ENCODE measurements at places on chromosomes 7 and 10.
A peak's percentile ranks its signal among the peaks of the same experiment; 100 is the strongest.

GRCh38 chr7:106346678-106347217, 62.0 kb upstream of the NAMPT start:
- DNase-seq, result peak; percentile 96

DNA sequence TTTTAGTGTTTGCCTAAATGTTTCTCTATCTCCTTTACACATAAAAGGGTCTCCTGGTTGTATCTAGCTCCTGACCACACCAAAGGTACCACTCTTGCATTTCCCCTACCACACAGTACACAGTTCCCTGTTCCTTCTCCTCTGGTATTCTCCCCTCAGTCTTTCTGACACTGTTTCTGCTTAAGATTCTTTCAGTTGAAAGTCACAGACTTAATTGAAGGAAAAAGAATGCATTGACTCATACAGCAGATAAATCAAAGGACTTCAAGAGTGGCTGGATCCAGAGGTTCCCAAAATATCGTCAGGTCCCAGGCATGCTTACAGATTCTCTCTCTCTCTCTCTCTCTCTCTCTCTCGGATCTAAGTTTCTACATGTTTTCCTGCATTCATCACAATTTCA, 185.6 kb upstream of the LRGUK start:
- DNase-seq, result no peak

DNA sequence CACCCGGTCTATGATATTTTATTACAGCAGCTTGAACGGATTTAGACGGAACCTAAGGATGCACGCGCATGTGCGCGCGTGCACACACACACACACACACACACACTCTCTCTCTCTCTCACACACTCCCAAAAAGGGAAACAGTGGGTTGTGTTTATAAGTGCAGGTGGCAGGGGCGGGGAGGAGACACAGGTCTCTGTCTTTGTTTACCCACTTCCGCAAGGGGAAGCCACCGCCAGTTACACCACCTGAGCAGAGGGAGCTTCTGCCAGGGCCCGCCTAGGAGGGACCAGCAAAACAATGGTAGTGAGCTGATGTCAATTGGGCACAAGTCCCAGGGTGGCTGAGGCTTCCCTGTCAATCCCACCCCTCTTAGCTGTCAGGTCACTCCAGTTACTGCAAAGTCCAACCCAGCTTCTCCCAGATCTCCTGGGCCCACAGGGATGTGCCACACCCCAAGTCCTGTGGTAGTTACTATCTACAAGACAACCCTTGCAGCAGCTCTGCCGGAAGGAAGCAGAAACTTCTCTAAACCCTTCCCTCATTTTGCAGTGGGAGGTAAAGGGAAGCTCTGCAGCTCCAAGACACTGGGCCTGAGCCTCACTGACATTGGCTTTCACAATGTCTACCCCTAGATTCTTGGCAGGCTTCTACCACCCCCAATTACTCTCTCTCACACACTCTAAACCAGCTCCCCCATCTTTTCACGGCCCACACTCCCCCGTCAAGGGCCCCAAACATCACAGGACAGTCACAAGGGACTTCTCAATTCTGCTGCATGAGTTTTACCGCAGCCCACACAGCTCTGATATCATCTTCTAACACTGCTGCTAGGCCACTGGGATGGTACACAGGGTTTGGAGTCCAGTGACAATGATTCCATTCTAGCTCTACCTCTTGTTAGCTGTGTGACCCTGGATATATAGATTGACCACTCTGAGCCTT, 17.6 kb downstream of the ANXA11 start:
- peak; percentile 80 for DNase-seq

- no peak for DNase-seq
Measured at GRCh38 chr10:130894471-130894870, 417.1 kb downstream of the TCERG1L start.

- peak; percentile 26 for DNase-seq
Measured at GRCh38 chr10:68330852-68331454, 911 bp upstream of the HNRNPH3 start.

GRCh38 chr10:18178854-18179483, 38.7 kb downstream of the CACNB2 start:
- no peak for DNase-seq

DNA sequence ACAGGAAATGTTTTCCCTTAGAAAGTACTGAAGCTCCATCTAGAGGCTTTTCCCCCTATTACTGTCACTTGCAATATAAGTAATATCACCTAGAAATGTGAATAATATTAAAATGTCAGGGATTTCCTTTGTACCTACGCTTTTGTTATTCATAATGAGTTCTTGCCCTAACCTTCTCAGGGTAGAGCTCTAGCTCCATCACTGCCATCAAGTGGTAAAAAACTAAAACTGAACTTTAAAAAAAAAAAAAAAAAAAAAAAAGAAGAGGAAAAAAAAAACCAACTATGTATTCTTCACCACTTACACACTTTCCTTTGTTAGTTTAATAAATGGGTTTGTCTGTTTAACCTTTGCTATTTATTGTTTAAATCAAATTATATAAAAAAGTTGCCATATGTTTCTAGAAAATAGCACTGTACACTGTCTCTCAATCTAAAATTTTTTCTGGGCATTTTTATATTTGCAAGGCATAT, 49.9 kb downstream of the DNAJC1 start:
- DNase-seq, result peak; percentile 43

DNA sequence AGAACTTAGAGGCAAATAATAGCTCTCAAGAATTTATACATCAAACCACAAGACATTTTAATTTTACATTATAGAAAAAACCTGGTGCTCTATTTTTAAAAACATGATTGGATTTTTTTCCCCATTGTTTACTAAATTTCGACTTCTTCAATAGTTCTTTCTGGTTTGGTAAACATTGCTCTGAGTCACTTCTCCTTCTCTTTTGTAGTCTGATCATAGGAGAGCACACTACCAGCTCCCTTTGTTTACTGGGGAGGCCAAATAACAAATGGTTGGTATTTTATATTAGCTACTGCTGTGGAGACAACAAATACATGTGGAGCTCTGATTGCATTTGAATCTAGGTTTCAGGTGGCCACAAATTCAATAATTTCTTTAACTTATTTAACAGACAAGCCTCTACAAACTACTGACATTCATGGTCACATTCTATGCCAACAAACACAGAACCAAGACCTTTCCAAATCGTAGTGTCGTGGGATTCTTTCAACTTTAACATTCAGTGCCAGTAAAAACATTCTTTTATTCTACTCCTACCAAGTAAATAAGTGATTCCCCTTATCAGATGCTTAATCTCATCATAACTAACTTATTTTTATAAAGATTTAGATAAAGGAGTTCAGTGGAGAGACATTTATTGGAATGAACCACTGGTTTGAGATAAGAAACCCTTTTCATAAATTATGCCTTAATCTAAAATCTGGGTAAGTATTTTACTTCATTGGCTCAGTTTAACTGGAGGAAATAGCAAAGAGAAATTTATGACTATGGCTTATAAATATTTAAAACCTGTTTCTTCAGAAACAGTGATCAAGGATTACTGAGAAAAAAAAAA, 17.7 kb upstream of the FXYD4 start:
- no peak for DNase-seq

DNA sequence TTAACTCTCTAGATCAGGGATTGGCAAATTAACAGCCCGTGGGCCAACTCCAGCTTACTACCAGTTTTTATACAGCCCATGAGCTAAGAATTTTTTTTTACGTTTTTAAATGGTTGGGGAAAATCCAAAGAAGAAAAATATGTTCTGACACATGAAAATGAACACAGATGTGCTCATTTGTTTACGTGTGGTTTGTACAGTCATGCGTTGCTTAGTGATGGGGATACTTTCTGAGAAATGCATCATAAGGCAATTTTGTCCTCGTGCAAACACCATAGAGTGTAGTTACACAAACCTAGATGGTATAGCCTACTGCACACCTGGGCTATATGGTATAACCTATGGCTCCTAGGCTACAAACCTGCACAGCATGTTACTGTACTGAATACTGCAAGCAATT, 8.3 kb upstream of the SMKR1 start:
- DNase-seq, result peak; percentile 74

DNA sequence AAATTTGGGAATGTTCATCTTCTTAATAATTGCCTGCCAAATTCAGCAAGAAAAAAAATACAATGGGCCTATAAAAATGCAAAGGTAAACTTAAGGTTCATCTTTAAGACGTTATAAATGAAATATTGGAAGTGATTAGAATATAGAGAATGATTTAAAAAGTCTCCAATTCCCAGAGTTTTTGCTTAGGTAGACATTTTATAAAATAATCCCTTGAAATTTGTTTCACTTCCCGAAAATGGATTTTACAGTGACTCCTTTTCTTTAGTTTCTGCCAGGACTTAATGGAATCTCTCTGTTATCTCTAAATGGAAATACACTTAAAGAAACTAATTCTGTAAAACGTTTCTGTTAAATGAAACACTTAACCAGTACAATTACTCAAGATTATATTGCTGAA, 544.2 kb upstream of the TEX47 start:
- no peak for DNase-seq

- peak; percentile 71 for DNase-seq
Measured at GRCh38 chr7:132655131-132655727, 79.0 kb upstream of the PLXNA4 start.

- DNase-seq, result peak; percentile 62
Measured at GRCh38 chr10:96370584-96371157, 11.9 kb upstream of the OPALIN start.

DNA sequence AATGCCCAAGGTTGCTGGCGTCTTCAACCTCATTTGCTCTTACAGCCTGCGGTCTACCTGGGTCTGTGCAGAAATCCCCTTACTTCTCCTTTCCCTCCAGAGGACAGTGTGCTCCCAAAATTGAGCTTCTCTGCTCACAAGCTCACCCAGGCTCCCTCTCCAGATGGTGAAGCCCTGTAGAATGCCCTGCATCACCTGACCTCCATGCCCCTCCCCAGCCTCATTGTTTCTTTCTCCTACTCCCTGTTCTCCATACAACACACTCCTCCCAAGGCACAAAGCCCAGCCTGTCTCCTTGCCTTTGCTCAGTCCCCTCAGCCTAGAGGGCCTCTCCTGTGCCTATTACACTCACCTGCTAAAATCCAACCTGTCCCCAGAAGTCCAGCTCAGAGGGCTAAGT, 3.5 kb downstream of the CRHR2 start:
- DNase-seq, result no peak

- DNase-seq, result no peak
Measured at GRCh38 chr7:121519548-121520521, 123.7 kb upstream of the FAM3C start.

DNA sequence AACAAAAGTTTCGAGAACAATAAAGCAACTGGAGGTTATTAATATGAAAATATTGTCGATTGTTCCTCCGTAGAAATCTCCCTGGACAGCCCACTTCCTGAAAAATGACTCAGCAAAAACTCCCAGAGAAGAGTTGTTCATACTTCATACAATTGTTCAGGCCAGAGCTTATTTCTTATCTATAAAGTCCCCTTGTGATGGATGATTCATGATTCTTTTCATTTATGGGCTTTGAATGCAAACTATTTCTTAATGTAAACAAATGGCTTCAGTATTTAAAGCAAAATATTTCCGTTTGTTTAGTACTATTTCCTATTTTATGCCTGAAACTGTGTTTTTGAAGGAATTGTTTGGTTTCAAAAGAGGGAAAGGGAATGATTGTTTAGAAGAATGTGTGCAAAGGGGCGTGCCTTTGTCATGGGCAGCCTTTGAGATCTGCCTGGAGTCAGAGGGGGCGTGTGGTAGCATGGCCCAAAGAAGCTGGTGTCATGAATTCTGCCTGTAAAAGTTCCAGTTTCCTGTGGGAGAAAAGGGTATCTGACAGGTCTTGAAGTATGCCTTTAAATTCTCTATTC, 26.2 kb upstream of the EXOC6 start:
- peak; percentile 17 for DNase-seq

GRCh38 chr7:47304727-47305719, 276.9 kb downstream of the TNS3 start:
- no peak for DNase-seq

GRCh38 chr7:131188367-131189339, 139.0 kb upstream of the MKLN1 start:
- peak; percentile 94 for DNase-seq

DNA sequence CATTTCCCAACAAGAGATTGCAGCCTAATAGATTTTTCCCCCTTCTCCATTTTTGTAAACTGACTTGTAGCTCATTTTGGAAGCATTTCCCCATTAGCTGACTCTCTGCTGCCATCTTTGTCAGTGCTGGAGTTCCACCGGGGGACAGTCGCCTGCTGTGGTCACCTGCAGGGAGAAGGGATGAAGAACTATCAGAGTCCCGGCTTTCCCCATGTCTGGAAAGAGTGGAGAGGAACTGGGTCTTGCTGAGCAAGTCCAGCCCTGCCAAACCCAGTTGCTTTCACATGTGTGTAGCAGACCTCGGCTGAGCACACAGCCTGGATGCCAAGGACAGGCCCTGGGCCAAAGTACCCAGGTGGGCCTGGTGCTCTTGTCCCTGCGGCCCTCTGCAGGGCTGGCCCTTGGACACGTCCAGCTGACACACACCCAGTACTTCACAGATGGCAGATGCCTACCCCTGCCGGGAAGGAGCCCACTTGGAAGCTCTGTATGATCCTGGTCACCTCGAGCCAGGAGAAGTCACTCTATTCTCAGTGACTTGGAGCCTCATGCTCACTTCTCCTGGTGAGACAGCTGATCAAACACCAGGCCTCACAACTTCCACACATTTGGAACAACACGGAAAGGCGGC, 157.3 kb upstream of the NPVF start:
- DNase-seq, result no peak

DNA sequence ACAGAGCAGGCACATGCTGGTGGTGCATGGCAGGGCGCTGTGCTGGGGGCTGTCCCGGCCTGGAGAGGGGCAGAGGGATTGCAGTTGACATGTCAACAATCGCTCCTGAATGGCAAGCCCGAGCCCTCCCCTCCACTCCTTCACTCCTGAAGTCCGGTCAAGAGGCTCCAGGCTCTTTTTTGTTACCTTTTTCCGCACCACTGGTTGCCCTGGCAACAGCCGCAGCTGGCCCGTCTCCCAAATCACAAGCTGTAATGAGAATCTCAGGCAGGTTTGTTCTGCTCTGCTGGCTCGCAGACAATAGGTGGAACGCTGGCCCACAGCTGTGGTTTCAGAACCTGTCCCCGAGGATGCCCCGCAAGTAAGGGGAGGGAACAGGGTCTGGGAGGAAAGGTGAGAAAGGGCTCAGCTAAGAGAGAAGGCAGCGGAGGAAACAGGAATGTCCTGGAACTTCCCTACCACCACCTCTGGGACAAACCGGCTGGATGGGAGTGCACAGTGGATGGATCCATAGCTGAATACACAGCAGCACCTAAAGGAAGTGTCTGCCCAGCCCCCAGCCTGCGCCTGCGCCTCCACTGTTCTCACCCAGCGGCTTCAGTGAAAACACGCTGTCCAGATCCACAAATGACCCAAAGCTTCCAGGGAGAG, 58.9 kb downstream of the CALML3 start:
- DNase-seq, result no peak

- no peak for DNase-seq
Measured at GRCh38 chr10:28694530-28694929, 17.2 kb downstream of the BAMBI start.

GRCh38 chr7:95395755-95396135, 430 bp downstream of the PON3 start:
- no peak for DNase-seq

- no peak for DNase-seq
Measured at GRCh38 chr10:112658465-112658864, 211.4 kb downstream of the VTI1A start.

- no peak for DNase-seq
Measured at GRCh38 chr10:124625831-124626238, 118.3 kb downstream of the FAM53B start.

Data from activated CD4-positive, alpha-beta T cell treated with anti-CD3 and anti-CD28 coated beads, Interleukin-10, Interleukin-2, amounts not matched to agents 100 ng/mL and 50 ng/mL, durations not matched to agents 16 hours and 8 hours (primary cell).